Heart left ventricle (tissue), 16 donors: ENCODE measurements at places on chromosomes 13 and 19. TPM values are rescaled to one million over a fixed set of nuclear protein-coding genes. Genes with fewer than 3 reads are reported as not detected.

DNA sequence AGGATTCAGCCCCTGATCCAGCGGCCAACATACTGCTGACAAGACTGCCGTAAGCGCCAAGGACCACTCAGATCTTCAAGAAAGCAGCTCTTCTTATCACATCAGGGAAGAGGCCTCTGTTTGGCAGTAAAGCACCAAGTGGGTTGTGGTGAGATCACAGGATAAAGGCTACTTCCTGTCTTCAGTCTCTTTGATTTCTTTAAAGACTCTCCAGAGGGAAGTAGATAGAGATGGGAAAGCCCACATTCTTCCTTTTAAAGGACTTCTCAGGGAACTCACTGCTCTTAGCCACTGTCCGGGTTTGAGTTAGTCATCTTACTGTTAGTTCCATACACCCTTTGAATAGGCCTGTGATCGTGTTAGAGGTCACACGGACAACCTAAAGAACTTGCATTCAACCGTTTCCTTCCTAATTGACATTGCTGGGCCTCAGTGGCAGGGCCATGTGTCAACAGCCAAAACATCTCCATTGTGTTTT lies 47.2 kb upstream of the POMP start:
- no peak for DNase-seq

GRCh38 chr13:95814495-95814894 lies 137.6 kb downstream of the DNAJC3 start:
- DNase-seq, result no peak

GRCh38 chr19:4556597-4557127 lies 2.8 kb downstream of the SEMA6B start:
- peak; percentile 73 for DNase-seq

GRCh38 chr19:54481326-54481930 lies 8.3 kb upstream of the CDC42EP5 start:
- no peak for DNase-seq

DNA sequence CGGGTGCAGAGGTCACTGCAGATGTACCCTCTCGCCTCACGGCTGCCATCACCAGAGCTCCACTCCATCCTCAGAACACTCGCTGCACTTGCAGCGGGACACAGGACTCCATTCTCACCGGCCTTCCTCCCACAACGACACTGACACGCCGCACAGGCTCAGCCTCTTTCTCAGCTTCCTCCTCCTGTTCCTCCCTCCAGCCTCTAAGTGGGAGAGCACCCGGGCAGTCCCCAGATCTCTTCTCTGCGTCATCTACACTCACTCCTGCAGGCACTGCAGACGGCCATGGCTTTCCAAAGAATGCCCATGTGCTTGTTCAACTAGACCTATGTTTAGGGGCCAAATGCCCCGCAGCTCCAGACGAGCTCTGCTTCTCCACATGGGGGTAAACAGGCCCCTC lies 14.3 kb upstream of the FKRP start:
- DNase-seq, result no peak

GRCh38 chr13:24265453-24265852 lies 43.9 kb upstream of the C1QTNF9 start:
- DNase-seq, result no peak

DNA sequence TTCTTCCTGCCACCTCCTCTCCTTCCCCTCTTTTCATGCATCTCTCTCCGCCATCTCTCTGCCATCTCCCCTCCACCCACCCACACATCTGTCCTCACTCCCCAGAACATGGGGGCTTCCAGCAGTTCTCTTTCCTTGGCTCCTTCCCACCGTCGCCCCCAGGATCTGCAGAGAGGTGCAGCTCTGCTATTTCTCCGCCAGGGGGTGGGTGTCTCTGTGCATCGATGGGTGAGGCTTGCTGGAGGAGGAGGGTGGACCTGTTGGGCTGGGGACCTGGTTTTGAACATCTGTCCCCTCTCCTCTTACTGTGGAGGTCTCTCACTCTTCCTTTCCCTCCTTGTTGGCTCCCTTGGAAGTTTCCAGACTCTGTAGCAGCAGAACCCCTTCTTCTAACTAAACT lies 51.7 kb downstream of the MYH14 start:
- DNase-seq, result no peak

DNA sequence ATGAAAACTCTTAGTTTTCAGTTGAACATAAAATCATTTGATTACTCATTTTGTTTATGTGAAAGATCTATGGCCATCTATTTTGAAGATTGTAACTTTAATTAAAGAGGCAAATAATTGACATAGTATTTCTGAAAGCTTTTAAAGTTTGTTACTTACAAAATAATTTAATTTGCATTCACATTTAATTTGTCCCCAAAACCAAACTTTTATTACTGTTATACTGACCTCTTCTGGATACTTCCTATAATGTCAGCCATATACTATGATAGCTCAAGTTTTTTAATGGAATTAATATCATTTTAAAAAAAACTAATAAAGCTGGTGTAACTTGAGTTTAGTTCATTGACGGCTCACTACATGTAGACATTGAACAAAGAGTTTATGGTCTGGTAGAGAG lies 4.9 kb upstream of the SGCG start:
- no peak for DNase-seq

DNA sequence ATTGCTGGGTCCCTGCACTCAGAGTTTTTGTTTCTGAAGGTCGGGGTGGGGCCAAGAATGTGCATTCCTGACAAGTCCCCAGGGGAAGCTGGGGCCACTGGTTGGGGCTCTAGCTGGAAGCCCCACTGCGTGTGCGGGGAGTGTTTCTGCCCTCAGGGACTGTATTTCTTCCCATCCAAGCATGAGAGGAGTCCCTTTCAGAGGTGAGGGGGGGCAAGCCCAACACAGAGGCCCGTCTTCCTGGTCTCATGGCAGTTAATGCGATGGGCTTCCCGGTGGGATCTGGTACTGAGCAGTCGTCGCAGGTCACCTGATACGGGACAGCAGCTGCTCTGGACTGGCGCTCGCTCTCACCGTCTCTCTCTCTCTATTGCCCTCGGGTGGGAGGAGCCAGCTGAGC lies 50.4 kb downstream of the GPR12 start:
- no peak for DNase-seq

- DNase-seq, result no peak
These were observed 83.0 kb downstream of the FNDC3A start for GRCh38 chr13:49058761-49059160.

- no peak for DNase-seq
These were observed 17.6 kb downstream of the ZNF420 start for GRCh38 chr19:37095859-37096258.

- no peak for DNase-seq
These were observed 172.5 kb upstream of the SLITRK5 start for GRCh38 chr13:87498681-87499080.

- no peak for DNase-seq
These were observed 15.4 kb downstream of the SIGLEC5 start for GRCh38 chr19:51614789-51615188.

DNA sequence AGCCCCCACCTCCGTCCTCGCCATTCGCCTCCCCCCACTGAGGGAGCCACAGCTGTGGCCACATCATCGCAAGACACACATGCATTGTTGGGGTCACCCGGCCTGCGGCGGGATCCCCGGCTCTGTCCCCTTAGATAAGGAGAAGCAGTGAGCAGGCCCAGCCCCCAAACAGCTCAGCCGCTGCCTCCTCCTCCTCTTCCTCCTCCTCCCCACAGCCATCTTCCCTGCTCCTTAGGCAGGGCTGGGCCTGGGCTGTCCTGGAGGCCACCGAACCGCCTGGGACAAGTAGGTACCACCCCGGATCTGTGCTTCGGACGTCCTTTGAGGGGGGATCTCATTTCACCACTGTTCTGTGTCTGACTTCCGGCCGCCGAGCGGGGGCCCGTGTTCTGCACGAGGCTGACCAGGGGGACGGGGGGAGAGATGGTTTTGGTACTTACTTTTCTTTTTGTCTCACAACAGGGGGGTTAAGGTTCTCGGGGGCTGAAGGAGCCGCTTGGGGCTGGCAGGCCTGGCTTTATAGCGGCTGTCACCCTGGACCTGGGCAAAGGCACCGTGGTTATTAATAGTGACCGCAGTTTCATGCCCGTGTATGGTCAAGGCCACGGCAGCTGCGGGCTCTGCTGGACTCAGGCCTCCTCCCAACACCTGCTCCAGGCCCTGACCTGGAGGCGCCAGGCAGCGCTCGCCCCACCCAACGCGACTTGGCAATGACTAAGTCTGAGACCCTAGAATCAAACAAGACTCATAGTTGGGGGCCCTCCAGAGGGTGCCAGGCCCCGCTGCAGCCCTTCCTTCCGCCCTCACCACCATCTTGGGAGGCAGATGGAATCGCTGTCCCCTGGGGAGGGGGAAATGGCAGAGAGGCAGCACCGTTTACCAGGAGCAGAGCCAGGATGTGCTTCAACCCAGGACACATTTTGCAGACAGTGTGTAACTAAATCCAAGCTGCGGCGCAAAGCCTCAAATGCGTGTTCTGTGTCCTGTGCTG lies 18.3 kb downstream of the NMRK2 start:
- peak; percentile 89 for DNase-seq

GRCh38 chr13:94640721-94641120 lies 39.1 kb downstream of the GPR180 start:
- DNase-seq, result no peak

DNA sequence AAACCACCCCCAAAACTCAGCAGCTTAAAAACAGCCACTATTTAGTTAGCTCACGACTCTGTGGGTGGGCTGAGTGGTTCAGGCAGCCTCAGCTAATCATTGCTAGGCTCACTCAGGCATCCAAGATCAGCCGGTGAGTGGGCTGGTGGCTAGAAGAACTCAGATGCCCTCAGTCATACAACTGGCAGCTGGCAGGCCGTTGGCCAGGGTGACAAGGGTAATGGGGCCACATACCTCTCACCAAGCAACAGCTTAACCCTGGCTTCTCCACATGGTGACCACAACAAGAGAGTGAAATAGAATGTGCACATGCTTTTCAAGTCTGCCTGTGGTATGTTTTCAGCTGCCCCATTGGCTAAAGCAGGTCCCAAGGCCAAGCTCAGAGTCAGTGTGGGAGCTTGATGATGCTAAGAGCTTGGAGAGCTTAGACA lies 435.4 kb upstream of the TSHZ3 start:
- no peak for DNase-seq

- peak; percentile 52 for DNase-seq
These were observed 1.4 kb downstream of the RASA3 start for GRCh38 chr13:114130837-114131582.

- DNase-seq, result peak; percentile 91
These were observed 5.8 kb downstream of the MLLT1 start for GRCh38 chr19:6273701-6274601.

DNA sequence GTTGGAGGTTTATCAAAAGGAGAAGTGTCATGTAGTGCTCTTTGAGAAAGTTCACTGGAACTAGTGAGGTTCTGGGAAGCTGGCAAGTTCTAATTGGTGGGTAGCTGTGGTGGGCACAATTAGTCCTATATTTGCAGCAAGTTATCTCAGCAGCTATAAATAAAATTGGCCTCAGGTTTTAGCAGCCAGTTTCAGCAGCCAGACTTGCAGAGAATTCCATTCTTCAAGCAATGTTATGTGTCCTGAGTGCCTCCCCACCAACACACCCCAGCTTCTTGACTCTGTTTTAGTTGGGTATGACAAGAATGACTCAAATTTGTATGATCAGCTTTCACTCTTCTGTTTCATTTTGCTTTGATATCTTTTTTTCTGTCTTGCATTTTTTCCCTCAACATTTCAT lies 4.7 kb downstream of the IFT88 start:
- DNase-seq, result no peak

DNA sequence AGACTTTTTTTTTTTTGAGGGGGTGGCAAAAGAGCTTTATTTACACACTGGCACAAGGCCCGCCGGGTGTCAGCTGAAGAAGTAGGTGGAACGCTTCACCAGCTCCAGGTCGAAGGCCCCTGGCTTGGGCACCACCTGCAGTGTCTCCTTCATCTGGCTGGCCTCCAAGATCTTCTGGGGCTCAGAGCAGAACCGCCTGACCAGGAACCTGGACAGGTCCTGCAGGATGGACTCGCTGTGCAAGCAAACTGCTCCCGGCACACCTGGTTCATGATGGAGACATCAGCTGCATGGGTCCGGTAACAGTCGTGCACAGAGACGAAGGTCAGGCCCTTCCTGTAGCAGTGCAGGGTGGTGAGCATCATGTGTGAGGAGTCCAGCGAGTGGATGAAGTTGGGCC lies 4.4 kb upstream of the CYP4F2 start:
- no peak for DNase-seq

- no peak for DNase-seq
These were observed 726 bp upstream of the UFM1 start for GRCh38 chr13:38348861-38349389.

- DNase-seq, result no peak
These were observed 189.0 kb downstream of the LACC1 start for GRCh38 chr13:44068737-44069136.

DNA sequence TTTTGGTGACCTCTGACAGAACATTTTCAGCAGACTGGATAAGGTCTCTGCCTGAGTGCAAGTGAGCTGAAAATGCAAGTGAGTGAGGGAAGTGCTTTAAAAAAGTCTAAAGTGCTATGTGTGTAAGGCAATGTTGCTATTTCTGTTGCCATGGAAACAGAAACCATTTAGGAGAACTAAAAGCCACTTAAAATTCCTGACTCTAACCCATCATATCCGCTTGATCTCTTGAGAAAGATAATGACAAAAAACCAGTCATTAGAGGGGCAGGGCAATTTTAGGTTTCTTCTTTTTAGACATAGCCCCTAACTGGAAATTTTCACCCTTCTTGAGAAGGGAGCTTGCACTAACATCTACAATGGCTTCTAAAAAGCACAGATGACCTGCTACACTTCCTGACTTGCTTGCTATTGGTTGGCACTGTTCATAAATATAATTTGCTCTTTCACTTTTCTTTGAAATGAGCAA lies at the start of gene CYSLTR2:
Gene CYSLTR2 (plus strand): TSS at position 458 of the 468 bp plus-strand sequence. CDS start 52,889 bp downstream, outside the sequence.
- no peak for DNase-seq

Gene TICAM1
- polyA plus RNA-seq, result 8.6 TPM

Gene CABP5
- polyA plus RNA-seq, result not detected

Gene SULT2B1
- not detected for polyA plus RNA-seq

Gene C19orf81
- not detected for polyA plus RNA-seq

Gene ING1
- polyA plus RNA-seq, result 18.0 TPM

Gene ZNF845
- 1.5 TPM for polyA plus RNA-seq

Gene ZNF799
- polyA plus RNA-seq, result 2.2 TPM

Gene RPS5
- 417 TPM for polyA plus RNA-seq

Gene ZNF837
- polyA plus RNA-seq, result 0.57 TPM

Gene JUND
- polyA plus RNA-seq, result 236 TPM

Gene TPGS1
- 18.6 TPM for polyA plus RNA-seq

Gene SIAH3
- polyA plus RNA-seq, result not detected

Gene NLRP9
- not detected for polyA plus RNA-seq

Gene TEX101
- polyA plus RNA-seq, result not detected
